Dermis microvascular lymphatic vessel endothelial cell (primary cell): ENCODE measurements at places on chromosomes 7 and 10. TPM values are rescaled to one million over a fixed set of nuclear protein-coding genes. Genes with fewer than 3 reads are reported as not detected.

NUTM2D gene
- total RNA-seq: 0.77 and 1.0 TPM in 2 replicates

ADAMTS14 gene
- under 0.01 TPM in 1 of 2 replicates, not detected in the other for total RNA-seq

MYL10 gene
- total RNA-seq: not detected in 2 replicates

PTPRN2 gene
- 2.4 and 3.4 TPM in 2 replicates for total RNA-seq

TEX47 gene
- total RNA-seq: not detected in 2 replicates

FAM25G gene
- total RNA-seq: not detected in 2 replicates

TAC1 gene
- not detected in 2 replicates for total RNA-seq

TMEM140 gene
- 18.5 and 49.4 TPM in 2 replicates for total RNA-seq

BMPER gene
- 0.13 and 4.9 TPM in 2 replicates for total RNA-seq

PRPF18 gene
- total RNA-seq: 15.9 and 19.0 TPM in 2 replicates

IKZF1 gene
- 0.13 and 0.38 TPM in 2 replicates for total RNA-seq

NFE2L3 gene
- 16.2 and 20.7 TPM in 2 replicates for total RNA-seq

DNA sequence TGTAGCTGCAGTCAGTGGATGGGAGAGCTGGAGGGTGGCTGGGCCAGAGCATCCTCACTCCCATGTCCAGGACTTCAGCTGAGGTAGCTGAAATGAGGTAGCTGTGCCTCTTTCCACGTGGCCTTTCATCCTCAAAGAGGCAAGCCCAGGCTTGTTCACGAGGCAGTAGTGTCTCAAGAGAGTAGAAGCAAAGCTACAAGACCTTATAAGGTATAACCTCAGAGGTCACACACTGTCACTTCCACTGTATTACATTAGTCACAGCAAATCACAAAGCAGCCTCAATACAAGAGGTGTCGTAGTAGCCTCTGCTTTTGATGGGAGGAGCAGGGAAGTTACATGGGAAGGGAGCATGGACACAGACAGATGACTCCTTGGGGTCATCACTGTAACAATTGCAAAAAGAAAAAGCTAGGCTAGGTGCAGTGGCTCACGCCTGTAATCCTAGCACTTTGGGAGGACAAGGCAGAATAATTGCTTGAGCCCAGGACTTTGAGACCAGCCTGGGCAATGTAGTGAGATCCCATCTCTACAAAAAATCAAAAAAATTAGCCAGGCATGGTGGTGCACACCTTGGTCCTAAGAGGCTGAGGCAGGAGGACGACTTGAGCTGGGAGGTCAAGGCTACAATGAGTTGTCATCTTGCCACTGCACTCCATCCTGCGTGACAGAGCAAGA lies 97.5 kb downstream of the SKIDA1 start:
- DNase-seq: no peak

DNA sequence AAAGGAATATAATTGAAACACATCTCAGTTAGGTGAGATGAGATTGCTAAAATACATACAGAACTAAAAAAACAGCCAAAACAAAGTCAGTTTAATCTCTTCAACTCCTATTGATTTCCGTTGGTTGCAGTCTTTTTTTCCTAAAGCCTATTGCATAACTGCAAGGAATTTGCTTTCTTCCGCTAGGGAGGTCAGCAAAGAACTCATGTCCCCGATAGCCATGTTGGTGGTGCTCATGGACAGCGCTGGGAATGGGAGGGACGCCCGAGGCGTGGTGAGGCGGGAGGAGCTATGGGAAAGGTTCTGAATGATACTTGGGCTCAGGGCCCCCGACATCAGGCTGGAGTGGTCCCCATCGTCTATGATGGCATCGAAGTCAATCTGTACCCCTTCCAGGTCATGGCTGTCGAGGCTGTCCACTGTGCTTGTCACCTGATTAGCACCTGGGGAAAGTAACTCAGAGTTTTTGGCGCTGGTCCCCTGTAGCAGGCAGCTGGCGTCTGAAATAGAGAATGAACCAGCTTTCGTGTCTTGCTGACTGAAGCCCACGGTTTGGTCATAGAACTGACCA lies 261.4 kb upstream of the INHBA start:
- no peak for DNase-seq

DNA sequence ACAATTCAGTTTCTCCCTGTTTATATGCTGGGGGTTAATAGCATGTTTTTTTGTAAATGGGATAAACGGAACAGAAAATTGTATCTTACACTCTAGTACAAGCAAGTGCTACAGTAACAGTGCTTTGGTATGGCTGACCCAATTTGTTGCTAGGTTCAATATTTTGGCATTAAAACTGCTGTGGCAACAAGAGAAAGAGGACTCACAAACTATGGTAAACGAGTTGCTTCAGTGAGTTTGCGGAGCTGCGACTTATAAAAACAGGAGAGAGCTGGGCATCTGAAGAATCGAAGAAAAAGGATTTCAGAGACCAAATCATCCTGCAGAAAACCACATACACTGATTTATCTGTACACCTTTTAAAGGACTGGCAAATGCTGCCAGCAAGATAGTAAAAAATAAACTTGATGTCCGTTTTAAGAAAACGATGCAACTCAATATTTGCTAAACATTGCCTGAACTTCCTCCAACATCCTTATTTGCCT lies 2.2 kb downstream of the GLUD1 start:
- DNase-seq: peak; percentile 41

DNA sequence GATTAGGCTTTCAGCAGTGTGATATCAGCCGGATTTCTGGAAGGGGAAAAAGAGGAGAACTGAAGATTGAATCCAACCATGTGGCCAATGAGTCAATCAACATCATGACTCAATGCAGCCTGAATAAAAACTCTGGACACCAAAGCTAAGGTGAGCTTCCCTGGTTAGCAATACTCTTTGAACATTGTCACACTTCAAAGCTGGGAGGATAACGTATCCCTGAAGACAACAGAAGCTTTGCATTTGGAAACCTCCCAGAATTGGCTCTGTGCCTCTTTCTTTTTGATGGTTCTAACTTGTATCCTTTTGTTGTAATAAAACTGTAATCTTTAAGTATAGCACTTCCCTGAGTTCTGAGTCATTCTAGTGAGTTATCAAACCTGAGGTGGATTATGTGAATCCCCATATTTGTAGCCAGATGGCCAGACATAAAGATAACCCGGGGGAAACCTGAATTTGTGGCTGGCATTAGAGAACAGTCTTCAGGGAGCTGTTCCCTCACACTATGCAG lies 284.4 kb downstream of the IPMK start:
- DNase-seq: no peak

DNA sequence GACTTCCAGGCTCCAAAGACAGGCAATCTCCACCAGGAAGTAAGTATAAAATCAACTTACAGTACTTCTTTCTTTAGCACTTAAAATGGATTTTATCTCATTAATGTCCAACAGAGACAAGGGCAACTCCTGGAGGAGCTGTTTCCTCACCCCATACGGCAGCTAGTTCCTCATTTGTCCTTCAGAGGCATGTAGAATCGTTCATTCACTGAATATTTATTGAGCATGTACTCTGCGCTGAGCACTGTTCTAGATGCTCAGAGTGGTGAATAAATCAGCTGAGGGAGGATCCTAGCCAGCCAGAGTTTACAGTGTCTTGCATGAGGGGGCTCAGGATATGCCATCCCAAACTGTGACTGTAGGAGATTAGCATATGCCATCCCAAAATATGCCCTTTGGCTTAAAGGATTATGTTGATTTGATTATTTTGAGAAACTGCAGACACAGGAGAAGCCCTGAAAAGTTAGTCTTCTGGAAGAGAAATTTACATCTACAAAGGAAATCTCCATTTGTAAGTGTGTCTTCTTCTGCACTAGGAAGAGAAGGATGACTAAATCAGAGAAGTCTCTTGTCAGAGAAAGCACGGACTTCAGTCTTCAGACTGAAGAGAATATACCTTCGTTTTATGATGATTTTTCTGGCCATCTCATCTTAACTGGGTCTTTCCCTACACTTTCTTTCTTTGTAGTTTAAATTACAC lies 66.9 kb downstream of the BAMBI start:
- no peak for DNase-seq

DNA sequence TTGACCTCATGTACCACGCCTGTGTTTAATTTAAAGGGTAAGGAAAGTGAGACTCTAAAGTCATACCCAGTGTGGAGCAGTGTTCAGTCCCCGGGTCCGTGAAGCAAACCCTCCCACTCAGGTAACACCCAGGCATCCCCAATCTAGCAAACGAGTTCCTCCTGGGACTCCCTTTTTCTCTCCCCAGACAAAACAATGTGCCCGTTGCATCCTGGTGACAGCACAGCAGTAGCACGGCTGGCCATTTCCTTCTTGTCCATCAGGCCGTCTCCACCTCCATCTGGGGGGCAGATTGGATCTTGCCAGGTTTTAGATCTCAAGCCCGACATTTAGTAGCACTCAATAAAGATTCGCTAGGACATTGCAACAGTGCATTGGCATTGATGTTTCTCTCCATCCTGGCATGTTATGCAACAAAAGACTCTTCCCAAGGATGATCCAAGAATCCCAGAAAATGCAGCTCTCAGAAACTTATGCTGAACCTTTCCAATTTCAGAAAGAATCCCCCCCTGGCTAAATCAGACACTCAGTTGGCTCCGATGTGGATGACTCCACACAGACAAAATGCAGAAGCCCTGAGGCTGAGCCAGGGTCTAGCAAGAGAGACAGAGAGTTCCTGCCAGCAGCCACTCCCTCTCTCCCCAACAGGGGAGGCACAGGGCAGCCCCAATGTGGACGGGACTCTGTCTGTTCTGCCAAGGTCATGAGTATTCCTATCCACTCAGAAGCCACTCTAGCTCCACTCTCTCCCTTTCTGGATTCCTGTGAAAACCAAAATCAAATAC lies 274.5 kb upstream of the MGMT start:
- DNase-seq: no peak

GRCh38 chr7:123151443-123151842 lies 48.3 kb downstream of the SLC13A1 start:
- DNase-seq: no peak

- DNase-seq: no peak
Measured at GRCh38 chr7:8175929-8176369, 86.0 kb downstream of the ICA1 start.

- no peak for DNase-seq
Measured at GRCh38 chr7:95317546-95317945, 6.8 kb downstream of the PON1 start.

GRCh38 chr7:94449151-94449725 lies 54.5 kb downstream of the COL1A2 start:
- DNase-seq: peak; percentile 55

- no peak for DNase-seq
Measured at GRCh38 chr7:31478721-31479120, 35.2 kb upstream of the ITPRID1 start.

DNA sequence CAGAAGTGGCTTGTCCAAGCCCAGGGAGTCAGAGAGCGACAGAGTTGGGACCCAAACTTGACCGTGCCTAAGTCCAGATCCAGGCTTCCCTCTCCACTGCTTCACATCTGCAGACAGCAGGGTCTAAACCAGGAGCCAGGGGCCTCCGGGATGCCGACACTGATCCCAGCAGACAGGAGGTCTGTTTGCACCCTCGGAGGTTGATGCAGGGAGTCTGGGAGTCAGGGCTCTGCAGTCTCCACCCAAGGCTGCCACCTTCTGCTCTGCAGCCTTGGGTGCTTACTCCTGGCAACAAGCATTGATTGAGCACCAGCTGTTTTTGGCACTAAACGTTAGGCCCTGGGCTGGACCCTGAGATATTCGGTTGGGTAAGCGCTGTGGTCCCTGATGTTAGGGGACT lies 21.0 kb downstream of the ELFN1 start:
- no peak for DNase-seq

DNA sequence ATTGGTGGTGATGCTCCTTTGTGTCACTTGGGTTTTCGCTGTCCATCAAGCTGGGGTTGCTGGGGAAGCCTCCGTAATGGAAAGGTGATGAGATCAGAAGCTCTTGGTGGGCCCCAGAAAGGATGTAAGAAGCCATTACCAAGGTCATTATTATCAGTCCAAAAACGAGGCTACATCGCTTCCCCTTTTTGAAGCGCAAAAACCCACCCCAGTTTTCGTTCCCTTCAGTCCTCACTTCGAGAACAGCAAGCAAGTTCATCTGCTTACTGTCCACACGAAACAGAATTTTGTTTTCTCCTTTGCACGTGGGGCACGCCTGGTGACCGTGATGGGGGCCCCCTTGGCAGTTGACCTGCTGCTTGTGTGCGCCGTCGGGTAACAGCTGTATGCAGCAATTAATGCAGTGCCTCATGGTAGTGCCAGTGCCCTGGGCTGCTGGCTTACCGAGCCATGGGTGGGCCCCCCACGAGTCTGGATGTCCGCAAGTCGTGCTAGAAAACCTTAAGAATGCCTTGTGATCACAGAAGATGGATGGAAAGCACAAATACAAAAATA lies 47.5 kb downstream of the CHST15 start:
- no peak for DNase-seq

DNA sequence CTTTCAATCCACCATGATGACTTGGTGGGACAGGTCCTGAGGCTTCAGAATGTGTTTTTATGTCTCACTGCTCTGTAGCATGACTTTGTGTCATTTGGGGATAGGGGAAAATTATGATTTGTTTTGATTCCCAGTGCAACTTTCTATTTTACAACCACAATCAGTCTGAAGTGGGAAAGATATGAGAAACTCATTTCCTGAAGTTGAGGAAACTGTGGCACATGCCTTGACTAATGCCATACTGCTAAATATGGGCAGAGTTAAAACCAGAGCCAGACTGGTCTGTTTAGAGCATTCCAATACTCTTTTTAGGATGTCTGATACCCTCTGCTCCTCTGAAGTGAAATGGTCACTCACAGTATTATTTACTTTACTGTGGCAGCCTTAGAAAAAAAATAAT lies 307.7 kb downstream of the ADRA2A start:
- no peak for DNase-seq

DNA sequence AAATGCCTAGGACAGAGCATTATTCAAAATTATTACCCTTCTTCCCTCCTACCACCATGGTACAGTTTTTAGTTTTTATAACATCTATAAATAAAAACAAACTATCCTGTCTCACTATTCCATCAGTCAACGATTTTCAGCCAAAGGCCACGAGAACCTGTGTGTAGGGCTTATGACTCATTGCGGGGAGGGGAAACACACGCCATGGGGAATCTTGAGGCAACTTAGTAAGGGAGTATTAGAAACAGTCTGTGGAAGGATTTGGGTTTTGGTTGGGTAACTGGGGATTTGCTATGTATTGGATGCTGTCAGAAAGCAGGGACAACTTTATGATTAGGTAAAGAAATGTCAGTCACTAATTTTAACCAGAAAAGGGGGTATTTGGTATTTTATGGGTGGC lies 14.7 kb downstream of the GPR141 start:
- DNase-seq: no peak

GRCh38 chr7:112963634-112964033 lies 123.0 kb downstream of the GPR85 start:
- DNase-seq: no peak

- no peak for DNase-seq
Measured at GRCh38 chr7:100367676-100368613, 5.3 kb upstream of the PILRA start.

- DNase-seq: peak; percentile 97
Measured at GRCh38 chr10:123808906-123809305, 82.7 kb downstream of the CPXM2 start.

DNA sequence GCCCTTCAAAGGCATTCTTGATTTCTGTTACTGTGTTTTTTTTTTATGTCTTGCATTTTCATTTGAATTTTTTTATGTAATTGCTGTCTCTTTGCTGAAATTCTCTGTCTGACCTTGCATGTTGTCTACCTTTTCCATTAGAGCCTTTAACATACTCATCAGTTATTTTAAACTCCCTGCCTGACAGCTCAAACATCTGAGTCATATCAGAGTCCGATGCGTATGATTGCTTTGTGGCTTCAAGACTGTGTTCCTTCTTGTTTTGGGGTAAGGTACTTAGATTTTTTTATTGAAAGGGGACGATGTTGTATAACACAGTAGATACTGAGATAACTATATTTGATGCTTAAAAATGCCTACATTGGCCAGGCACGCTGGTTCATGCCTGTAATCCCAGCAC lies 9.7 kb upstream of the TARP start:
- no peak for DNase-seq
